ENCODE measurements at places on chromosomes 5 and 9.
A peak's percentile ranks its signal among the peaks of the same experiment; 100 is the strongest.

DNA sequence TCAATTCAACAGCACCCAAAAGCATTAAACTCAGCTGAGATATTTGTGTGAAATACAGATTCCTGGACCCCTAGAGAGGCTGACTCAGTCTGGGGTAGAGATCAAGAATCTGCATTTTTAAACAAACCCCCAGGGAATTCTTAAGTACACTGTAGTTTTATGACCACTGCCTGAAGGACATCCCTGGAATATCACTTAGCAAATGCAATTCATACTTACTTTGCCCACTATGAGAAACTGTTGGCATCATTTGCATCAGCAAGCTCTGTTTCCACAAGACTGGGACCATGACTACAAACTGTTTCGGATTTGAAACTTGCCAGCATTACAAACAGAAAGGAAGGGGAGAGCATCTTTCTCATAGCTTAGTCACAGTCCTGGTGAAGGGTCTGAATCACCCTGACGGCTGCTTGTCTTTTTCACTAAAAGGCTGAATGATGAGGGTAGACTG, 63.7 kb downstream of the MLLT3 start:
- DNase-seq = no peak

- DNase-seq = no peak
Measured at GRCh38 chr9:70056211-70056944, 12.7 kb downstream of the MAMDC2 start.

- no peak for DNase-seq
Measured at GRCh38 chr9:119074017-119074416, 295.2 kb downstream of the BRINP1 start.

GRCh38 chr9:115966660-115967059, 186.9 kb upstream of the PAPPA start:
- DNase-seq = no peak

- no peak for DNase-seq
Measured at GRCh38 chr9:133142684-133143622, 20.8 kb downstream of the GBGT1 start.

DNA sequence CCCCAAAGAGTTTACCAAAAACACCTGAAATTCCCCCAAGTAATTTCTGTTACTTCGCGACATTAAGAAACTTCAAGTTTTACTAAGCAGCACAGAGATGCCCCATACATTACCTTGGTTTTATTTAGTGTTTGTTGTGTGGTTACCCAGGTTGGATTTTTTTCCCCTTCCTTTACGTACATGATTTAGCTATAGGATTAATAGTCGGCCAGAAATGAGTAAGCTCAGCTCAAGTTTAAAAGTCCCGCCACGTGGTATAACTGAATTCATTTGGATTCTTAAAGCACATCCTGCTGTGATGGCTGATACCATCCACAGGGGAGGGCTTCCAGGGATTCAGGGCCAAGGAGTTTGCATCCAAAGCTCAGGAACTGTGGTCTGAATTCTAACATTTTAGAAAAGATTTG, 75.9 kb downstream of the DAP start:
- DNase-seq = no peak

GRCh38 chr5:109690242-109690974, 681 bp downstream of the MAN2A1 start:
- DNase-seq = no peak

- peak; percentile 59 for DNase-seq
Measured at GRCh38 chr5:68252673-68253623, 37.4 kb downstream of the PIK3R1 start.

GRCh38 chr9:98412101-98412842, 156.8 kb upstream of the TBC1D2 start:
- DNase-seq = no peak

GRCh38 chr5:169653091-169653490, 16.0 kb downstream of the DOCK2 start:
- DNase-seq = no peak

- DNase-seq = no peak
Measured at GRCh38 chr5:146490089-146490843, 25.7 kb downstream of the GPR151 start.

DNA sequence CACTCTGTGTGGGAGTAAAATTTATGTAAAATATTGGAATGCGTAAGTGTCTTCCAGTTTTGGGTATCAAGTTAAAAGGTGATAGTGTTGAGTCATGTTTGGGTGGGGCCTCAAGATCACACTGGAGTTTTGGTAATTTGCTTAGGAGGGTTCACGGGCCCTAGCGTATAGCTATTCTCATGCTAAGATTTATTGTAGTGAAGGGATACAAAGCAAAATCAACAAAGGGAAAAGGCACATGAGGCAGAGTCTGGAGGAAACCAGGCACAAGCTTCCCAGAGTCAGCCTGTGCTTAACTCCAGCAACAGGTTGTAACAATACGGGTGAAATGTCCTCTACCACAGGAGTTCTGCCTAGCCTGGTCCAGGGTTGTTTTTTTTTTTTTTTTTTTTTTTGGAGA, 20.2 kb downstream of the HSPA4 start:
- DNase-seq = no peak

Data from NCI-H2081 (cell line).